Activated gamma-delta T cell treated with Interleukin-2 at 50 U/mL for 16 hours (primary cell): ENCODE measurements at places on chromosomes 2 and 18.

DNA sequence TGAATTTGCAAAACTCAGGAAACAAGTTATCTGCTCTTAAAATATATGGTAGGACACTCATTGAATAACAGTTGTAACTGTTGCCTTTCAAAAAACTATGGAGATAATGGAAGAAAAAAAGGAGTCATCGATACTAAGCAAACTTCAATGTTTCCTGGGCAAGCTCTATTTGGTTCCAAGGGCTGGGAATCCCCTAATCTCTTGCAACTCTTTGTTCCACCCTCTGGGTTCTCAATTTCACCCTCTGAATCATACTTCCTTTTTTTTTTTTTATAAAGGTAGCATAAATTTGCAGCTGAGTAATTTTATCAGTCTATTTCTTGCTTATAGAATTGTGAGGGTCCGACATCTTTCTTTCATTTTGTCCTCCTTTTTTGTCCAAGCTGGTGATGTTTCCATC lies 36.7 kb downstream of the SLC9A4 start:
- DNase-seq: no peak

DNA sequence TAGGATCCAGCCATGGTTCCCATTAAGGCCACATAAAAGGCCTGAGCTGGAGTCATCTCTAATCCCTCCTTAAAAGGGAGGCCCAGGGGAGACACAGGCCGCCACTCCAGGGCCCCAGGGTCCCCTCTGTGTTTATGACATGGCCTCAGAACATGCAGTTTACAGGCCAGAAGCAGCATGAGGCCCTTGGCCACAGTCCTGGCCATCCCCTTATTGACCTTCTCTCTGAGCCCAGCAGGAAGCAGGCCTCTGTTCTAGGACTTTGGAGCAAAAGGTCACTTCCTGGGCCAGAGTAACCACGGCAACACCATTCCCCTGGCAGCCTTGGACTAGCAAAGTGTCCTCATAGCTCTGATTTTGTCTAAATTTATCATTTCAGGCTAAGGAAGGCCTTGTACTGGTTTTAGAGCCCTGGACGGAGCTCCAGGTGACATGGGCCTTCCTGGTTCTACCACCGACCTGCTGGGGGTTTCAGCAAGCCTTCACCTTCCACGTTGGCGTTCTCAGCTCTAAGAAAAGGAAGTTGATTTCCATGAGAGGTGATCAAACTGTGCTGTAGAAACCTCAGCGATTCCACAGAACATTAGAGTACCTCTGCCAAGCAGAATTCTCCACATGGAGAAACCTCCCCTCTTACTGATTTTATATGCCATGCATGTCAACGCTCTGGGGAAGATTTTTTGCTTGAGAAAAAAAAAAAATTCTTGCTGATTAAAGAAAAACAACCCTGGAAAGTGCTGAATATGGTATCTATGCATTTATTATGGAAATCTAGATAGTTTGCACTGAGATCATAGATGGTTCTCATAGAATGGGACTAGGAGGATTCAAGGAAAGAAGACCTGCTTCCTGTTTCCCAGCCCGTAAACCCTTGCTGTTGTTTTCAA lies 53.7 kb downstream of the HS1BP3 start:
- no peak for DNase-seq

DNA sequence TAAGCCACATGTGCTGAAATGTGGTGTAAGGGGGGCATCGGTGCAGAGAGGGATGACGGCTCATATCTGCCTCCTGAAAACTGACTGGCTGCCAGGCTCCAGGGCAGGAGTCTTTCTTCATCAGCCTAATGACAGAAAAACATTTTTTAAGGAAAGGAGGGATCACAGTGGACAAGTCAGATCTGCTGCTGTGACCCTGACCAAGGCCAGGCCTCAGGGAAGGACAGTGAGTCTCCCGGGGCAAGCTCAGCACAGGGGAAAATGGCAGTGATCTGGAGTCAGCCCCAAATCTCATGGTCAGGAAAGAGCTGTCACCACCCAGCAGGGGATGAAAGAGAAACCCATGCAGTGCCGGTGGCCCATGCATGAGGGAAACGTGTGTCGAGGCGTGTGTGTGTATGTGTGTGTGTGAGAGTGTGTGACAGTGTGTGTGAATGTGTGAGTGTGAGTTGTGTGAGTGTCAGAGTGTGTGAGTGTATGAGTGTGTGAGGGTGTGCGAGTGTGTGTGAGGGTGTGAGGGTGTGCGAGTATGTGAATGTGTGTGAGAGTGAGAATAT lies 134.5 kb downstream of the INHBB start:
- DNase-seq: no peak

DNA sequence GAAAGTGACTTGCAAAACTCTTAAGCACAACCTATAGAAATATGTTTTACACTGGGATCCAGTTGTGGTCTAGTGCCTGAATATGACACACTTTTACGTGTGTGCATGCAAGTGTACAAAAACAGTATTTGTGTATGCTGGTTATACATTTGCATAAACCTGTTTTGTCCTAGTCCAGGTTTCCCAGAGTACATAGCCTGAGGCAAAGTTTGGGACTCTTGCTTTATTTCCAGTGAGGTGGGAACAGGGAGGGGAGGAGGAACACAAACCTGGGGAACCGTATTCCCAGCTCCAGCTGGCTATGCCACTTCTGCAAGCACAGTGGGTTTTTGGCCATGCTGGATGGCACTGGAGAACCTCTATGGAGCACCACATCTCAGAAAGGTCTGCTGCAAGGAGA lies 481.1 kb upstream of the HS6ST1 start:
- no peak for DNase-seq

GRCh38 chr2:191347881-191348280 lies 102.7 kb downstream of the MYO1B start:
- no peak for DNase-seq

- DNase-seq: no peak
Observed at GRCh38 chr2:226837787-226838603, 2.1 kb downstream of the RHBDD1 start.

DNA sequence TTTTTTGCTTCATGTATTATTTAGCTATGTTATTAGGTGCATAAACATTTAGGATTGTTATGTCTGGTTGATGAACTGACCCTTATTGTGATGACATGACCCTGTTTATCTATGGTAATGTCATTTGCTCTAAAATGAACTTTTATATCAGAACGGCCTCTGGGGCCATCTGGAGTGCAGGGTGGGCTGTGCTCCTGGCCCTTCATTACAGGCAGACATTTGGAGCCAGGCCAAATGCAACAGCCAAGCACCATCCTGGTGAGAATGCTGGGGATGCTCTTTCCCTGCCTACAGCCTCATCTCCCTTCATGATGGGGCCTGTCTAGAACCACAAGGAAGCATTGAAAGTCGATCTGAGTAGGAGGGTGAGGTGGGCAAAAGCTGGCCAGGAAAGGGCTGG lies 38.0 kb downstream of the HJURP start:
- DNase-seq: peak; percentile 2

DNA sequence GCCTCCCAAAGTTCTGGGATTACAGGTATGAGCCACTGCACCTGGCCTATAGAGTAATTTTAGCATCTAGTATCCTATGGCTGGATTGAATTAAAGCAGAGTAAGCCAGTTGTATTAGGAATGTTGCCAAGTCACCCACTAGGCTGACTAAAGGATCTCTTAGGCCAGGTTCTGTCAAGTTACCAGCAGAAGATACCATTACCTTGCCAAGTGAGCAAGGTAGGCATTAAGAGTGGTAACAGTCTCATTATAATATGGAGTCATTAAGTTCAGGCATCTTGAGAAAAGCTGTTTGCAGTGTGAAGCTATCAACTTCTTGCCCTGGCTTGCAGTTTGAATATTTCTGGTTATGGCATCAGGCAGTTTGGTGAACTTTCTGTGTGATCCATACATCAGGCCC lies 37.0 kb upstream of the MTCL1 start:
- no peak for DNase-seq

DNA sequence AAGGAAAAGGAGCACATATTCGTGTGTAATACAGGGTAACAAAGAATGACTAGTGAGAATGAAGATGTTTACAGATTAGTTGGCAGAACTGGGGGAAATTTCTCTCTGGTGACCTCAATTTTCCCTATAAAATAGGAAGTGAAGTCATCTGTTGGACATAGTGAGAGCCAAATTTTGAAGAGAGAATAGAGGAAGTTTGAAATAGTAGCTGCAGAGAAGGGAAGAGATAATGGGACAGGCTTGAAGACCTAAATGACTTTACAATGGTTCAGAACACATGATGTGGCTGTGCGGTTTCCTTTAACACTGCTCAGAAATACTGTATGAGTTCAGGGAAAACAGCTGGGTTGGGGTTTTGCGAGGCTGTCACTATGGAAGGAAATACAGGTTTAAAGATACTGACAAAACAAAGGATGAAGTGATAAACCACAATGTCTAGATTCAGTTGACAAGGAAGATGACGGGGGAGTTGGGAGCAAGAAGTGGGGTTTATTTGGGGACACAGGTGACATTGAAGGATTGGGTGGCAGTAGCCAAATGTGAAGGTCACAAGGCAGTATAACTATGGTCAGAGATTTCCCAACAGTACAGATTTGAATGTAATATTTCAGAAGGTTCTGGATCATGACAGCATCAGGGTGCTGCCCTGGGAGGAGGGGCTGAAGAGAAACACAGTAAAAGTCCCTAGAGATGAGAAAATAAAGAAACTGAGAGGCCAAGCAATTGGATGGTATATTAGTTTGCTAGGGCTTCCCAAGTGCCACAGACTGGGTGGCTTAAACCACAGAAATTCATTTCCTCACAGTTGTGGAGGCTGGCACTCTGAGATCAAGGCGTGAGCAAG lies 82.6 kb upstream of the TANK start:
- DNase-seq: peak; percentile 40

GRCh38 chr18:9849407-9850283 lies 36.1 kb upstream of the TXNDC2 start:
- DNase-seq: no peak

DNA sequence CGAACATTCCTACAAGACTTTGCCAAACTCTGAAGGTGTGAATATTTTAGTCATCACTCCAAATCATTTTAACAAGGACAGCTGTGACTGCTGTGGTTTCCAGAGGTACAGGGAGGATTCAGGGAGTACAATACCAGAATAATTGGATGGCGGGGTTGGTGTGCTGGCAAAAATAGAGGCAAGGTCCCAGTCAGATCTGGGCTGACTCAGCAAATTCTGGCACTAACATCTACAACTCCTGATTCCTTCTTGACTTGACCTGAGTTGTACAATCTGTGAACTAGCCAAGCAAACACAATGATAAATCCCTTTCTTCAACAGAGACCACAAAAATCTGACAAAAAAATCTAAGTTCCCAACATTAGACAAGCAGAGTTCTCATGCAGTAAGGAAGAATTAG lies 40.4 kb downstream of the RMP24 start:
- no peak for DNase-seq

- no peak for DNase-seq
Observed at GRCh38 chr2:120465701-120465988, 119.7 kb downstream of the INHBB start.

- DNase-seq: no peak
Observed at GRCh38 chr2:58606799-58607198, 365.7 kb upstream of the FANCL start.

DNA sequence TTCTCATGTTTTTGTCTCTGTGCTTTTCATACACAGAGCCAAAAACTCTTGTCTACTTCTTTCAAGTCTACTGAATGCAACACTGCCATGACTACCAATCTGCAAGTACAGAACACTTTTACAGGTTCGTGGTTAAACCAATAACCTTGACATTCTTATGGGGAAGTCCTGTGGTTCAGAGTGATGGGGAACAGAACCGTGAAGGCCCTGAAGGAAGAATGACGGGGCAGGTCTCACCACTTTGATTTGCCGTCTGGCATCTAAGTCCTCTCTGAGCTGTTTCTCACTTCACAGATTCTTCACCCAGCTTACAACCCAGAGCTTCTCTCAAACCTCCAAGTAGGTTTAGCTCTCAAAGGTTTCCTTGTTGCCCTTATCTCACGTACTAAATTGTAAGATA lies 117.5 kb upstream of the SNTG2 start:
- DNase-seq: no peak

DNA sequence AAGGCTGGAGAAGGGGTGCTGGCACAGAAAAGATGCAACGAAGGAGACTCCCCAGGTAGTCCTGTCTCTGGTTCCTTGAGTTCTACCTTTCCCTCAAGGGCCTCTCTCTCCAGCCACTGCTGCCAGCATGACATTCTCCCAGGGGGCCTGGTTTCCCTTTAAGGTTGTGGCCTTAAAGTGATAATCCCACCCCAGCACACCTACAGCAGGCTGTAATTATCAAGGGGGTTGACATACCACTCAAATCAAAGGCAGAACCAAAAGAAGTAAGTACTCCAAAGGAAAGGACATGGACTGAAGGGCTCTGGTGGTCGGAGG lies 127.4 kb upstream of the MSH6 start:
- no peak for DNase-seq

DNA sequence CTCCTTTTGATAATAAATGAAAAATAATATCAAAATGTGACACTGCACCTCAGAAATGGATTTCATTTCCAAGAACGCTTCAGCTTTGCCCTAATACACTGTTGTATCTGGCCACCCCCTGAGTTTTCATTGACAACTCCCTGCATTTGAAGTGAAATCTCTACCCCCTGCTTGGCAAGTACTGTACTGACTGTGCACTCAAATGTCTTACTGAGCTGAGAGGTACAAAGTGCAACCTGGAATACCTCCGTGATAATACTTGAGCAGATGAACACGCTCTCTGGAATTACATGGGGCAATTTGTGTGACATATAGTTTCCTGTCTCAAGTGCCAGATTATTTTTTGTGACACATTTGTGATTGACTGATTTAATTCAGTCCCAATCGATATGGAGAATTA lies 231.1 kb downstream of the LRP1B start:
- DNase-seq: no peak

DNA sequence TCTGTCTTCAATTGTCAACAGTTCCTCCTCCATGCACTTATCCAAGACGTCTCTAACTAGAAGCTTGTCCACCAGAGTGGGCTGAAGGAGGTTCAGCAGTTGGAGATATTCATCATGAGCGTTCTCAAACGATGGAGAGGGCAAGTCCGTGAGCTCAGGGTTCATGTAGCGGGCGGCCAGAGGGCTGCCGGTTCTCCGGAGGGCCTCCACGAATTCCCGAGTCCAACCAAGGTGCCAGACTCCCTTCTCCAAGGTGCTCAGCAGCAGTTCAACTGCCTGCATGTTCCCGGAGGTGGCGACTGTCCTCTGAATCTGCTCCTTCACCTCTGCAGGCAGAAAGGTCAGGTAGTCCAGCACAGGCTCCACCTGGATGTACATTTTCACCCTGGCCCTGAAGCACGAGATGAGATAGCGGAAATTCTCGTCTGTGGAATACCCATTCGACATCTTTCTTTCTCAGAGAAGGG lies 590 bp downstream of the IFIH1 start:
- peak; percentile 17 for DNase-seq

DNA sequence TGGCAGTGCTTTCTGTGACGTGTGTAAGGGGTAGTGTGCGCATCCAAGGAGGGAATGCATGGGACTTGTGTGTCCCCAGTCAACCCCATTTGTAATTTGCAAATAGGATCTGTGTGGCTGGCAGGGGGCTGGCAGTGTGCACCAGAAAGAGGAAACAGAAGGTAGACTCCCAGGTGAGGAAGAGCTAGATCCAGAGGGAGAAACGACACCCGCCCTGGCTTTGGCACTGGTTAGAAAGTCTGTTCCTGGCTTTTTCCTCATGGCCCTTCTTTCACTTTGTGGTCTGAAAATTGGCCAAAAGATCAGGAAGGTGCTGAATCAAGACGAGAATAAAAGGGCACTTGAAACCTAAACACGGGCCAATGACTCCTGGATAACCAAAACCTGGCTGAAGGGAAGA lies 33.3 kb downstream of the PRKCE start:
- no peak for DNase-seq

GRCh38 chr2:9897846-9898245 lies 53.6 kb upstream of the GRHL1 start:
- no peak for DNase-seq

GRCh38 chr2:13652531-13653313 lies 936.0 kb downstream of the TRIB2 start:
- DNase-seq: no peak
